Stimulated activated CD4-positive, alpha-beta T cell treated with anti-CD3 and anti-CD28 coated beads, TNF-alpha, amount 100 ng/mL, for 24 hours (primary cell): ENCODE measurements at places on chromosomes 7 and 10.

DNA sequence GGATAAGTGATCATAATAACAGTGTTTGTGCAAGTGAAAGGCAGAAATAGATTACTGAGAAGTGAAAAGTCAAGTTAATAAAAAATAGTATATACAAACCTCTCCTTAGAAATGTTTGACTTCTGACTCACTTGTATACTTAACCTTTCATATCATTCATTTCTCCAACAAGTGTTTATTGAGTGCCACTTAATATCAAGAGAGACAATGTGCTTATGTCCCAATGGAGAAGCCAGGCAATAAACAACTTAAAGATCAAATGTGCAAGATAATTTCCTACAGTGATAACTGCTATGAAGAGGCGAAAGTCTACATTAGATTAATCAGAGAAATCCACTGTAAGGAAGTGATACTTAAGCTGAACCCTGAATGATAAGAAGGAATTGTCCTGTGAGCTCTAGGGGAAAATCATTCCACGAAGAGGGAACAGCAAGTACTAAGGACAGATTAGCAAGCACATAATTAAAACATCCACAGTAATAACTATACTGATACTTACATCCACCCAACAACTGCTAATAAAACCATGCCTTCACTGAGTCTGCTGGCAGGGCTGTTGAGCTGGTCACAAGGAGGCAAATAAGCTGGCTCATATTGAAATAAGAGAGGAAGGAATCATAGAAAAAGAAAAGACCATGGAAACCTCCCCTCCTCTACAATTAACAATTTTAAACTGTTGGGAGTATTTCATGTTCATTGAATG lies 203.5 kb downstream of the CTNNA3 start:
- DNase-seq, result no peak

DNA sequence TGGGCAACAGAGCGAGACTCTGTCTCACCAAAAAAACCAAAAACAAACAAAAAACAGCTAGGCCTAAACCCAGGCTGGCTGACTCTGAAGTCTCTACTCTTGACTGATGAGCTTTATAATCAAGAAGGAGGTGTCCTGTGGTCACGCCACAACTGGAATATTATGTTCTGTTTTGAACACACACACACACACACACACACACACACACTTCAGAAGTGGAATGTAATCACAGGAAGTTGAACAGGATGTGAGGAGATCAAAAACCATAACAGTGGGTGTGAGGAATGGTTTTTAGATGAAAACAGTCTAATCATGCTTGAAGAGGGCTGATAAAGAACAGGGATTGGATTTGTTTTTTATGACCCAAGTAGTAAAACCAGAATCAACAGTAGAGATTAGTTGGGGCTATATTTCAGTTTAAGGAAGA lies 51.1 kb upstream of the IL6 start:
- peak; percentile 33 for DNase-seq

GRCh38 chr10:12512332-12513002 lies 163.1 kb downstream of the CAMK1D start:
- DNase-seq, result no peak

DNA sequence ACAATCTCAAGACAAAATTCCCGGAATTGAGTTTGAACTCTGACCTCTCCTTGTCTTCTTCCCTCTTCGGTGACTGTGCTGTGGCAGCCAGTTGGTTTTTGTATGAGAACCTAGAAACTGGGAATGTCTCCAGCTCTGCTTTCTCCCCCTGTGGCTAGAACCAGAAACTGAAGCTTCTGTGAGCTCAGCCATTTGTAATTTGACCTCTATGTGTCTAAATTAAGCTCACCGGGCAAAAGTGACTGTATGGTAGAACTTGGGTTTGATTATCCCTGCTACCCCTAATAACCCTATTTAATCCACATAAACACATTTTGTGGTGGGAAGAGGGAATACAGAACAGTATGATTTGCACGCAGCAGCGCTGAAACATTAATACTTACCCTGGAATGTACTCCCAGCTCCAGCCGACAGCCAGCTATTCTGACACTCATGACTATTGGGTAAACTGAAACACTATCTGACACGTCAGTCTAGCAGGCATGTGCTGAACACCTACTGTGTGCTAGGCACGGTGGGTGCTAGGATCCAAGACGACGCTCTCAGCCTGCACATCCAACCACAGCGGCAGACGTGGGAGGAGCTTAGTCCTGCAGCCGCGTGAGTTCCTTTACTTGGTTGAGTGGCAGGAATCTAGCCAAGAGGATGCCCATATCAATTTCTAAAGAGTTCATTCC lies 324.8 kb downstream of the SFMBT2 start:
- DNase-seq, result no peak

DNA sequence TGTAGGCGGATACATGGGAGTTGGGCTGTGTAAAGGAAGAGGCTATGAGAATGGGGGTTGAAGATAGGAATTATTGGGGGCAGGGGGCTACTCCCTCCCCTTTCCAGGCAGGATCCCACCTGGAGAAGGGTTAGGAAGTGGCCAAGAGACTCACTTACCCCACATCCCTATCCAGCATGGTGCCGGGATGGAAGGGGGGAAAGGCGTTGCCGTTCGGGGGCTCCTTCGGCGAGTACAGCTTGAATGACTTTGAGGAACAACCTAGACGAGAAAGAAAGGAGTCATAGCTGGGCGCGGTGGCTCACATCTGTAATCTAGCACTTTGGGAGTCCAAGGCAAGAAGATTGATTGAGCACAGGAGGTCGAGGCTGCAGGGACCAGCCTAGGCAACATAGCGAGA lies 8.9 kb downstream of the LDB1 start:
- no peak for DNase-seq

DNA sequence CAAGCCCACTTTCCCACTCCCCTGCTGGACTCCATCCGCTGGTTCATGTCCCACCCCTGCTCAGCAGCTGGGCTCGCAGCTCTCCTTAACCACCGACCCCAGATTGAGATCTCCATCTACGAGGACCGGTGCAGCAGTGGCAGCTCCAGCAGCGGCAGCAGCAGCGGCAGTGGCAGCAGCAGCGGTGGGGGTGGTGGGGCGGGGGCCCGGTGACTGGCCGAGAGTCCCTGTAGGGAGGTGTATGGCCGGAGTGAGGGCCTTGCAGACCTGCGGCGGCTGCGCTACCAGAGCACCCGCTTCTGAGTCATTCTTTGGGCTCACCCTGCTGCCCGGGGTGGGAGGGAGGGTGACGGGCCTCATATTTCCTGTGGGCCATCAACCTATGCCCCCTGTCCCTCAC lies 15.8 kb downstream of the GOLGA7B start:
- DNase-seq, result no peak

GRCh38 chr10:127302343-127302742 lies 106.0 kb upstream of the INSYN2A start:
- DNase-seq, result no peak

DNA sequence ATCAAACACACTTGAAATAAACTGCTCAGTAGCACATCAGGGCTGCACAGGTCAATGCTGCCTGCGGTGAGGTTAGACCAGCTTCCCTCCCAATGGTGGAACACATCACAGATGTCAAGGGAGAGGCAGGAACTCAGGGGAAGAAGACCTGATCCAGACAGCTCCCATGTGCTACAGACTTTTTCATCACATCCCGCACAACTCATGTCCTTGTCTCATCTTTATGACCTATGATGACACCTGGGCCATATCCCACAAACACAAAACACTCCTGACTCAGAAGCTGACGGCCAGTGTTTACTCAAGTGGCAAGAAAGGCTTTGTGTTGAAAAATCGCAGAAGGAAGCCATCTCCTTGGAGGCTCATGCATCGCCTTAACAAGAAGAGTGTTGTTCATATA lies 91.6 kb downstream of the HTR5A start:
- DNase-seq, result no peak

GRCh38 chr7:131726031-131726430 lies 169.6 kb upstream of the PODXL start:
- DNase-seq, result no peak

DNA sequence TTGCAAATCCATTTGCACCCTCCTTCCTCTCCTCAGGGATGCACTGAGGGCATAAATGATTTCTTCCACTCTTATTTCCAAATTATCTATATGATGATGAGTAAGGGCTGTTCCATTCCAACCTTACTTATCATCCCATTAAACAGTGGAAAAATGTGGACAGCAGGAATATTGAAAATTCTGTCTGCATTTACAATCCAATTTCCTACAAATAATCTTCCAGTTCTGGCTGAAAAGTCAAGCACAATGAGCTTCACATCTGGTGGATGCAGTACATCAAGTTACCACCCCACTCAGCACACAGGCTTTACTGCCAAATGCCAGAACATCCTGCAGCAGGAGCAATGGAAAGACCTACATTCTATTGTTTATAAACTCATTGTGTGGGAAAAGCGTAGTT lies 345.0 kb upstream of the STEAP1 start:
- DNase-seq, result no peak

- DNase-seq, result no peak
Measured at GRCh38 chr7:128404886-128405470, 4.8 kb downstream of the IMPDH1 start.

DNA sequence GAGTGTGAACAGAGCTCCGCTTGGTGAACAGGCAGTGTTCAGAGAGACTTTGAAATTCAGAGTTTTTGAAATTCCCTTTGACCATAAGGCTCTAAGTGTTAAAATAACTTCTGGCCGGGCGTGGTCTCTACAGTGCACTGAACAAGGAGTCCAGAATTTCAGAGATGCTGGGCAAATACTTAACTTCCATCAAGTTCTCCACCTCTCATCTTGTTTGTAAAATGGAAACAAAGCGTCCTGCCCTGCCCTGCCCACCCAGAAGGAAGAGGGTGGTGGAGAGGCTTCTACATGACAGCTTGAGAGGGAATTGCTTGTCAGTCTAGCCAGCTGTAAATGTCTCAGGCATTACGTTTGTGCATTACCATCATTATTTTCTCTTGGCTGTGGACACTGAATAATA lies 102.6 kb downstream of the RGS10 start:
- DNase-seq, result no peak

- no peak for DNase-seq
Measured at GRCh38 chr7:29447828-29448227, 115.8 kb upstream of the PRR15 start.

DNA sequence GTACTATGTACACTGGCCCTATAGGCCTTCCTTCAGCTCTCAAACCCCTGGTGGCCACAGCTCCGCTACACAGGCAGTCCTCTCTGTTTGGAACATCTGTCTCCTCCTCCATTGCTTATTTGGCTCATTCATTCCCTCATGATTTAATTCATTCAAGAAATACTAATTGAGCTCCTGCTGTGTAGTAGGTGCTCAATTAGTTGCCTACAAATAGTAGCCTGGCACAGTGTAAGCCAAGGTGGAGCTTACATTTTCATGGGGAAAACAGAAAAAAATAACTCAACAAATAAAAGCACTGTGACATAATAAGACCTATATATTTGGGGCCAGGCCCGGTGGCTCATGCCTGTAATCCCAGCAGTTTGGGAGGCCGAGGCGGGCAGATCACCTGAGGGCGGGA lies 3.4 kb upstream of the FIS1 start:
- DNase-seq, result no peak

DNA sequence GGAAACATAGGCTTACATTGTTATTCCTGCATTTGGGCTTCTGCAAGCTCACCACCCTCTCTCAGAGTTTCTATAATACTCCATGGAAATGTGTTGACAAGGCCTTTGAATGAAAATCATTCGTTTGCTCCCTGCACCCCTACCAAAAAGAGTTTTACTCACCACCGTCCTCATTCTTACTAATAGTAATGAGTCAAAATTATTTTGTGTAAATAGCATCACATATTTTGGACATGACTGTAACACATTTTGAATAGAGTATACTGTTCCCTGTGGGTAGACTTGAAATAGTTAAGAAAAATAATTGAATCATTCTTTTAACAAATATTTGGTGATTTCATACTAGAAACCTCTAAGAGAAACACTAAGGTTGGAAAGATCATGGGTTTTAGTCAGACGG lies 84.6 kb downstream of the AKAP9 start:
- no peak for DNase-seq
